Cardiac septum (tissue), 1 donor: ENCODE measurements at places on chromosomes 16 and 17. TPM values are rescaled to one million over a fixed set of nuclear protein-coding genes. Genes with fewer than 3 reads are reported as not detected.

- no peak for DNase-seq
Observed at GRCh38 chr16:81621496-81621895, 157.6 kb upstream of the PLCG2 start.

DNA sequence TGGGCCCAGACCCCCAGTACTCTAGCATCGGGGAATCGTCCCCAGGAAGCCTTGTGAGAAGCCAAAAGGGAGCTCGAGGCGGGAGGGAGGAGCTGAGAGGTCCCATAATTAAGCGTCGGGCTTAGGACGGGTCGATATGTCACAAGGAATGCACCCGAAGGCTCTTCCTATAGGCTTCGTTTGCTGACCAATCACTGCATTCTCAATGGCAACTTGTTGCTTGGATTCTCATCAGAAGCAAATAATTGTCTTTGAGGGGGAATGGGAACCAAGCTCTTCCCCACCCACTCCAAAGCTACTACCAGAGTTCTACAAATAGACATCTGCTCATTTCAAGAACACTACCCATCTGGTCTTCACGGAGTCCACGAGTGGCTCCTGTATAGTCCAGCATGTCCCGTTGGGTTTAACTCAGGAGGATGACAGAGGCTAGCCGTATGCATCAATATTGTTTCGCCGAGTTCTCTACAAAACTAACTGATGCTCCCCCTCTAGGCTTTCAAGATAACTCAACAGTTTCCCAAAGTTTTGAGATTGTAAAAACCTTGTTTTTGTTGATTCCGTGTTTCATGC, 628 bp upstream of the BLMH start:
- no peak for DNase-seq

- DNase-seq = no peak
Observed at GRCh38 chr16:819336-820043, 19.0 kb upstream of the GNG13 start.

GRCh38 chr17:3691617-3692067, 4.3 kb downstream of the P2RX5 start:
- no peak for DNase-seq

Gene CD300A
- 2.6 TPM for total RNA-seq

GRCh38 chr17:60573236-60574051, 26.5 kb upstream of the PPM1D start:
- DNase-seq = no peak

Gene SPATA32
- total RNA-seq = not detected

Gene CLCN7
- total RNA-seq = 39.8 TPM
